ENCODE measurements at places on chromosomes 5 and 9.

- no peak for DNase-seq
These were observed 9.9 kb upstream of the FBP1 start for GRCh38 chr9:94649100-94649819.

DNA sequence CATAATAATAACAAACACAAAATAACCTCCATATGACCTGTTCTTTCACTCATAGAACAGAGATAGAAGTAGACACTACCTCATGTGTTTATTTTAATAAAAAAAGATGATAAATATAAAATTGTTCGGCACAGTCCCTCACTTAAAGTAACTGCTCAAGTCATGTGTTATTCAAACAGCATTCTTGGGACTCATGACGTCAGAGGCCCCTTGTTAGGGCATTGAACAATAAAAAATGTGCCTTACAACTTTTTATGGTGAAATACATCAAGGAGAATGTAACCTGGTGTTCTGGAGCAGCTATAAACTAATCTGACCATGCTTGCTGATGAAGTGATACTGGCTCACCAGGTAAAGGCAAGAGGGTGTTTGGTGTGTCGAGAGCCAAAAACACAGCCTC lies 12.2 kb upstream of the NDFIP1 start:
- no peak for DNase-seq

DNA sequence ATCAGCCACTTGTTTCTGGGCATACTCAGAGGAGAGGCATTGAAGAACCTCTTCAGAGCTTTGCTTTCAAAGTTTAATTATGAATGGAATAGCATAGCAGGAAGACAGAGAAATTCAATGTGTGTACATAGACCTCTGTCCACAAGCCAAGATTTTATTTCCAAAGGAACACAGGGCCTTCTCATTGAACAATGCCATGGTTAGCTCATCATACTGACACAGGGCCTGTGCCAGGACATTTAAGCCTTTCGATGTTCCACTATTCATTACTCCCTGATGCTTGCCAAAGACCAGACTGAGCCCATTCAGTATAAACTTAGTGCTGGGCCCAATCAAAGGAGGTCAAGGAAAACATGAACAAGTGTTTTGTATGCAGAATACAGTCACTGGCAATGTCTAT lies 280.8 kb downstream of the FBXL17 start:
- no peak for DNase-seq

GRCh38 chr5:10987276-10987924 lies 226.4 kb upstream of the DAP start:
- DNase-seq: no peak

DNA sequence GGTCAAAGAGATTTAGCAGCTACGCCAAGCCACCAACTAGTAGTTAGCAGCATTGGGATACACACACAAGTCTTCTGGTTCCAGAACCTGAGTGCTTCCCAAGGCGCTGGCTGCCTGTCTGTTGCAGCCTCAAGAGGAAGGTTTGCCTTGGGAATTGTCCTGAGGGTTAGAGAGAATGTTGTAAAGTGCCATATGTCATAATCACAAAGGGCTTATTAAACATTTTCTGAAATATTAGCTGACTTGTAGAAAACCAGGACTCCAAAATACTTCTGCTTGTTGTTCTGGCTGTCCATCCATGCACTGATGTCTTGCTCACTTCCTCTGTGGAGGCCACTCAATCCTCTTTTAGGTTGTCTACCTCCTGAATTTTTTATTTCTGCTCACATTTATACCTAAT lies 46.3 kb downstream of the SLC36A1 start:
- DNase-seq: no peak

DNA sequence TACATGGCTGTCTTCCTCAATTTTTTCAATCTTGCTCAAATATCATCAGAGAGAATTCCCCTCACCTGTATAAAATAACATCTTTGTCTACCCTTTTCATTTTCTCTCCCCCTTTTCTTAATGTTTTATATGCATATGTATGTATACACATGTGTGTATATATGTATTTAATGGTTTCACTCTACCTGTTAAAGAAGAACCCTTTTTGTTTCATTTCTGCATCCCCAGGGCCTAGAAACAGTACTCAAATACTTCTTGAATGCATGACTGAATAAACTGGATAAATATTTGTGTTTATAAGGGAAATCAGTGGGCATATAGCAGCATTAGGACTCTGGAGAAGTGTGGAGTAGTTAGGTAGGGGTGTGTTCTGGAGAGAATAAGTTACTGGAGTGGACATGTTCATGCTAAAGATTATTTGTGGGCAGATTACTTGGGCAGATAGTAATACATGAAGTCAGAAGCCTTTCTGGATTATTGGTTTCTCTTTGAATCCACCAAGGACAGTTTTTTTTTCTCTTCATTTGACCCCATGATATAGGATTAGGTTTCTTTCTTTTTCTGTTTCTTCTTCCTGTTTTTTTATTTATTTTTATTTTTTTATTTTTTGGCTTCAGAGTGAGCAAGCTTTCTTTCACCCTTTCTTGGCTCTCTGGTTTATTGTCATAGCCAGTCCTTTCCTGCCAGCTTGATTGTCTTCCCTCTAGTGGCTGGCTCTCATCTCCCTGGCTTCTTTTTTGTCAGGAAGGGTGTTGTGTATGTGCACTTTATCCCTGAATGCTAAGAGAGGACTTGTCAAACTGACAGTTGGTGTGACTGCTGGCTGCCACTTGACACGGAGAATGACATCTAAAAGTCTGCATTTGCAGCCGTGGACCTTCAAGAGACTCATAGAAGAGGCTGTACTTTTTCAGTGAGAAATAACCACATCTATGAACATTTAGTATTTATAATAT lies 89.3 kb downstream of the ZCCHC7 start:
- DNase-seq: no peak

GRCh38 chr5:125005266-125005665 lies 258.8 kb upstream of the ZNF608 start:
- no peak for DNase-seq

Data from stimulated activated CD4-positive, alpha-beta T cell treated with anti-CD3 and anti-CD28 coated beads, Interleukin-1b, Interleukin-23, amount 100 ng/mL, for 1 hour (primary cell).